NCI-H460 (cell line): ENCODE measurements at places on chromosomes 16 and 17. TPM values are rescaled to one million over a fixed set of nuclear protein-coding genes. Genes with fewer than 3 reads are reported as not detected.

- no peak for DNase-seq
Observed at GRCh38 chr16:83717814-83718213, 90.0 kb upstream of the HSBP1 start.

DNA sequence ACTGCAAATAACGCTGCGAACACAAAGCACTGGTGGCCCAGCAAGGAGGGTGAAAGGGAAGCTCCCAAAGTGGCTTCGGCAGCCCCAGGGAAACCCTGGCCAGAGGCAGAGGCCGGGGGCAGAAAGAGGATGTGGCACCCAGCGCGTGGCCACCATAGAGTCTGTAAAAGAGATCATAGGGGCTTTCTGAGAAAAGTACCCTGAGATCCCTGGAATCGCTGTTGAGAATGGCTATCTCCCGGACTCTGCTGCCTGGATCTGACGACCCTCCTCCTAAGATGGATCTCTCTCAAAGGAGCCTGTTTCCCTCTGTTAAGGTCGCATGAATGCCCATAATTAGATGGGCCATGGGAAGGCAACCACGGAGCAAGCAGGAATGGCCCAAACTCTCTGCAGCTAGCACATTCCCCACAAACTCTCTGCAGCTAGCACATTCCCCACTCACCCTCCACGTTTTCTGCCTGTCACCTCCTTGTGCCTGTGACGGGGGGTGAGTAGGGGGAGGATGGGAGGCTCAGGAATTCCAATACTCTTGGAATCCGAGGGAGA lies 364.4 kb downstream of the XYLT1 start:
- DNase-seq: peak; percentile 33

DNA sequence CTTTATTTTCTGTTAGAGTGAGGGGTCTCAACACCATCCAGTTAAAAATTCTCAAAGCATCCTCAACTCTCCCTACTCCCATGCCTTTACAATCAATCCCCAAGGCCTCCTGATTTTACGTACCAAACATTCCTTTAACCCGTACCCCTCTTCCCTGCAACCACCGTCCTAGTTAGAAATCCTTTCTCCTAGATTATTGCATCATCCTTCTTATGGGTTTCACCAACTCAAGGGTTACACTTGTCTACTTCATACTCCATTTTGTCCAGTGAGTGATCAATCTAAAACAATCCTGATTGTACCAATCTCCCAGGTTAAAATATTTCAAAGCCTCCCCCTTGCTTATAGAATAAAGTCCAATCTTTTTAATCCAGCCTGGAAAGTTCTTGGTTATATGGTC lies 24.7 kb downstream of the SOX9 start:
- DNase-seq: no peak

DNA sequence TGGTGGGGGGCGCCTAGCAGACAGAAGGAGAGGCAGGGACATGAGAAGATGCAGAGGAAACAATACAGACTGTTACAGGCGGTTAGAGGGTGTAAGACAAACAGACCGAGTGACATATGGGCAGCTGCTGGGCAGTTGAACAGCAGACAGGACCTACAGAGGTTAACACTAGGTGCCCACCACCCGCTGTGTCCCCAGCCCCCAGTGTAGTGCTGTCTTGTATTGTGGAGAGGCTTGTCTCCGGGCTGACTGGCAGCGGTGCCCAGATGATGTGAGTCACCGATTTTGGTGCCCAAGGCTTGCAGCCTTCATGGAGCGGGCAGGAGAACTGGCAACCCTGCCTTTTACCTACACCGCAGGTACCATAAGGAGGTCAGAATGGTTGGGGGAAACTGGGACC lies 2.4 kb upstream of the CXCL16 start:
- no peak for DNase-seq

- no peak for DNase-seq
Observed at GRCh38 chr16:13376174-13376573, 474.8 kb downstream of the SHISA9 start.

- DNase-seq: no peak
Observed at GRCh38 chr17:30858556-30859250, 26.9 kb downstream of the ATAD5 start.

GRCh38 chr17:49631496-49631895 lies 46.4 kb downstream of the SPOP start:
- DNase-seq: no peak

DNA sequence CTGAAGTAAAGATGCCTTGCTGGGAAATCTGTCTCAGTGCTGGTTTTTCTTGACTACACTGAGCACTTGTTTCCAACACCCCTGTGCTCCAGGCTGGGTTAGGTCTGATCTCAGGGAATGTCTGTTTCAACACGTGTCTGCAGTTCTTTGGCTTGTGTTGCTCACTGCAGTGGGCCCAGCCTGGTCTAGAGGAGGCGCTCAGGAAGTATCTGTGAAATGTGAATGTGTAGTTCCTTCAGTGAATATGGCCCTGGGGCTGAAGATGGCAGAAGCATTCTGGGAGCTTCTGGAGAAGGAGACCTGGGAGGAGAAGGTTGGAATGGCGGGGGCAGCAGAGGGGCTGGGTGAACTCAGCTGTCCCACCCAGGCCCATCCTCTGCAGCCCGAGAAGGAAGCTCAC lies 8.1 kb upstream of the YPEL3 start:
- no peak for DNase-seq

DNA sequence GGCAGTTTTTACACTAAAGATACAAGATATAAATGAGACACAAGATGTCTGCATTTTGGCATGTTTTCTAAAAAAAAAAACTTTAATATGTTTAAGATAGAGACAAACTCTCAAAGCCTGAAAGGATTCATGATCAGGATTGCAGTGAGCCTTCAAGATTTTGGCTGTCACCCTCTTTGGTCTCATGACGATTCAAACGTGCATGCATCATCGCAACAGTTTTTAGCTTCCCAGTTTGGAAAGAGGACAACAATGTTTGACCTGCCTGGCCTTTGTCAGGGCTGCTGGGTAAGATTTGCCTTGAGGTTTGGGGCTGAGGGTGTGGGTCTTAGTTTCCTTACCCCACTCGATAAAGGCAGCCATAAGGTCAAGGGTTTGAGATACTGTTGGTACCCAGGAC lies 134.1 kb downstream of the RGS9 start:
- DNase-seq: no peak

DNA sequence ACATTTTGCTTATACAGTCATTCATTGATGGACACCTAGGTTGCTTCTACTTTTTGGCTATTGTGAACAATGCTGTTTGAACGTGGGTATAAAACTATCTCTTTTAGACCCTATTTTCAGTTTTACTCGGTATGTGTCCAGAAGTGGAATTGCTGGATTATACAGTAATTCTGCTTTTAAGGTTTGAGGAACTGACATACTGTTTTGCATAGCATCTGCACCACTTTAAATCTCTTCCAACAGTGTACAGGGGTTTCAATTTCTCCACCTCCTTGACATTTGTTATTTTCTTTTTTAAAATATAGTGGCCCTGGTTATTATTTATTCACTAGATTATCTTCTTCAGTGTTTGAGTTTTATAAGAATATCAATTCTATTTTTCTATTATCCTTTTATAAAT lies 116.9 kb downstream of the USP22 start:
- no peak for DNase-seq

GRCh38 chr17:31598921-31599571 lies 207.6 kb downstream of the RAB11FIP4 start:
- no peak for DNase-seq

DNA sequence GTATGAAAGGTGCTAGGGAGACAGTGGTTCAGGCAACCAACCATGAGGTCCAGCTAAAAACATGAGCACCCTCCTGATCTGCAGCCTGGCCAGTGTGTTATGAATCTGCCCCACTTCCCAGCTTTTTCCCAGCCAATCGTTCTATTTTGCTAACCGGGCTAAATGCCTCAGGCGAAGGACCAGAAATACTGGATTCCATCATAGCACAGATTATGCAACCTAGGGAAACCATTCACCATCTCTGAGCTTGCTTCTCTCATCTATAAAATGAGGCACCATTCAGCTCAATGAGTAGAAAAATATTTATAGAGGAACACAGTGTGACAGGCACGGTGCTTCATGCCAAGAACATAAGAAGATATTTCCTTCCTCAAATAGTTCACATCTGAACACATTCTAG lies 45.2 kb upstream of the NUDT7 start:
- DNase-seq: no peak

DNA sequence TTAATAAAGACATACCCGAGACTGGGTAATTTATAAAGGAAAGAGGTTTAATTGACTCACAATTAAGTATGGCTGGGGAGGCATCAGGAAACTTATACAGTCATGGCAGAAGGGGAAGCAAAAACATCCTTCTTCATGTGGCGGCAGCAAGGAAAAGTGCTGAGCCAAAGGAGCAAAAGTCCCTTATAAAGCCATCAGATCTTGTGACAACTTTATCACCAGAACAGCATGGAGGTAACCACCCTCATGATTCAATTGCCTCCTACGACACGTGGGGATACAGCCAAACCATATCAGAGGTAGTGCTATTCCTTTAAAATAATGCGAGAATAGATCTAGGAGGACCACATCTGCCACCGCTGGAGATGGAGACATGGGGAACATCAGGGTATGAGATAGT lies 9.0 kb downstream of the C16orf54 start:
- no peak for DNase-seq

DNA sequence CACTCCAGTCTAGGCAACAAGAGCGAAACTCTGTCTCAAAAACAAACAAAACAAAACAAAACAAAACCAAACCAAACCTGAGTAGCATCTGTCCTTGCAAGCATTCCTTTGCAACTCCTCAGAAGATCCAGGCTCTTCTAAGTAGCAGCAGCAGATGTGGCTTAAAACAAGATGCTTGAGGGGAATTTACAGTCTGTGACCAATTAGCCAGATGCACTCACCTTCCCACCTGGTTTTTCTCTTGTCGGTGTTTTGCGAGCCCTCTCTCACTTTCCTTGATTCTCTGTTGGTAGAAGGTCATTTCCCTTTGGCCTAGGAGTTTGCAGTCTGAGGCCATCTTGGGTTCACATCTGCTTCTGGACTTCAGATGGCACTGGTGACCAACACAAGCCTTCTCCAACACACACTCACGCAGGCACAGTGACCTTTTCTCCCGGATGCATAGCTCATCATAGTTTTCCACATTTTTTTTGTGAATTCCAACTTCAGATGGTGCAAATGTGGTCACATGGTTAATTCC lies 276.8 kb downstream of the STX8 start:
- DNase-seq: no peak

GRCh38 chr17:77428020-77428748 lies 287.4 kb downstream of the SEC14L1 start:
- no peak for DNase-seq

DNA sequence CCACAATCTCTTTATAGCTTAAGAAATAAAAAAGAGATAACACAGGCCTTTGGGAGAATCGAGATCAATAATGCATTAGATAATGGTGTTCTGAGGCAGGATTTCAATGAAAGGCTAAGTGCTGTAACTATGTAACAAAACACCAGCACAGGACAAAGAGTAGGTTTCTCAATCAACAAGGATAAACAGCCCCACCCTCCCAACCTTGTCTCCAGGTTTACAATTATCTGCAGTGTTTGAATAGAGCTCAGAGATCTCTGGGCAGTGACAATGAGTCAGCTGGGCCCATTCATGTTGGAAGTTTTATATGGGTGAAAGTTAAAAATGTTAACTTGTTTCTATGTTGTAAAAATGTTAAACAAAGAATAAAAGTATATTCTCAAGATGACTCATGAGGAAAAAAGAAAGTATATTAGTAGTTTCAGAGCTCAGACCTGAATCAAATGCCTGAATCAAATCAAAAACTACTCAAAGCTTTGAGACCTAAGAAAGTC lies 17.0 kb upstream of the KRT20 start:
- DNase-seq: no peak

- DNase-seq: no peak
Observed at GRCh38 chr17:65088621-65089360, 32.3 kb upstream of the GNA13 start.

DNA sequence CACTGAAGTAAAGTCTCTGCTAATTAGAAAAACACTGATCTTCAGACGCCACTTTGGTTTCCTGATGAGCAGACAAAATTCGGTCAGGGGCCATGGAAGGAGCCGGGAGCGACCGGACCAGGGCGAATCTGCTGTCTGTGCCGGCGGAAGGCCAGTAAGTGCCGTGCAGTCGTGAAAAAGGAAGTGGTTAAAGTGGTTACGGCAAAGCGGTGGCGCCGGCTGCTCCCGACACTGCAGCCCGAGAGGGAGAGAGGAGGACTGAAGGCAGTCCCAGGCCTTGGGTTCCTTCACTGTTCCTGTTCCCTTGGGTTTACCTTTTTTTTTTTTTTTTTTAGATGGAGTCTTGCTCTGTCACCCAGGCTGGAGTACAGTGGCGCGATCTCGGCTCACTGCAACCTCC lies 17.3 kb upstream of the HEXD start:
- DNase-seq: no peak

- no peak for DNase-seq
Observed at GRCh38 chr17:66032082-66032712, 159.7 kb downstream of the CEP112 start.

DNA sequence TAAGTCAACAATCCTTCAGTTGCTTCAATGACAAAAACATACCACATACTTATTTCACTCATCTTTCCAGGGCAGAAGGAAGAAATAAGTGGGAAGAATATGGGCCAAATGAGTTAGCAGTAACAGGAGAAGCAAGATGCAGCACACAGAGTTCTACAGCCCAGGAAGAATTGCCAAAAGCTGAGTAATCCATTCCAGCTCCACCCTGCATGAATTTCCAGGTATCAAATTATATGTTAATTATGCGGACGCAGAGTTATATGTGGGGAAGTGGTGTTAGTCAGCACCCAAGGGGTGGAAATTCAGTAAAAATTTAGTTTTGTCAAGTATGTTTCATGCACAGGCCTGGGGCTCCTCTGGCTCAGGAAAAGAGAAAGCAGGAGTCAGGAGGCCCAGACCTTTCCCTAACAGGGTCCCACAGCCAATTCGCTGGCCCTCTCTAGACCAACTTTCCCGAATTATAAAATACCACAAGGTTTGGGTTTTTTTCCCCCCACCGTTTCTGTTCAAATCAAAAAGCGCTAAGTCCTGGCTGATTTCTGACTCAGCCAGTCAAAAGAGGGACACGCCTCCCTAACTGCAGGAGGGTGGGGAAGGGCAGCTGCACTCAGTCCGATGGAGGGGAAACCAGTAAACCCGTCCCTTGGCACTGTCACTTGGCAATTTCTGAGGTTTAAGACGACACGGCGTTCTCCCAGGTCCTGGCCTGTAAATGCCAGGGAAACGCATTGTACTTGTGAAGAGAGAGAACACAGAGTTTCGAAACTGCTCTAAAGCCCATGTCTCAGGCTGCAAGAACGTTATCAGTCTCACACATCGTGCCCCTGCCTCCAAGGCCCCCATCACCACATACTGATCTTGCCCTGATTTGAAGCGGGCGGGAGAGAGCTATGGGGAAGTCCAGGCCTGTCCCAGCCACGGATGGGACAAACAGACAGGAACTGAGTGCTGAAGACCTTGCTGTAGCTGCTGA lies 58.1 kb downstream of the ZFHX3 start:
- peak; percentile 17 for DNase-seq

GRCh38 chr17:75147878-75148546 lies 6.3 kb downstream of the JPT1 start:
- no peak for DNase-seq

GRCh38 chr16:69328854-69329316 lies 1.5 kb downstream of the PDF start:
- peak; percentile 26 for DNase-seq

- no peak for DNase-seq
Observed at GRCh38 chr16:23156946-23157460, 7.8 kb upstream of the USP31 start.

Gene MYOCD
- total RNA-seq: 0.02 TPM in 1 of 2 replicates, not detected in the other

Gene IL17C
- not detected in 2 replicates for total RNA-seq

Gene TM4SF5
- not detected in 2 replicates for total RNA-seq

Gene KRTAP4-9
- not detected in 2 replicates for total RNA-seq

Gene CEP295NL
- total RNA-seq: 0.20 and 0.35 TPM in 2 replicates

Gene KRTAP9-4
- total RNA-seq: not detected in 2 replicates

Gene RNF43
- total RNA-seq: not detected in 2 replicates

Gene RUSF1
- 62.6 and 65.3 TPM in 2 replicates for total RNA-seq

Gene VEZF1
- total RNA-seq: 45.5 and 51.4 TPM in 2 replicates

Gene COIL
- total RNA-seq: 19.8 and 20.7 TPM in 2 replicates

Gene ACOX1
- total RNA-seq: 24.9 and 28.4 TPM in 2 replicates
